Lower lobe of right lung (tissue), 2 donors: ENCODE measurements at places on chromosomes 1 and 21. TPM values are rescaled to one million over a fixed set of nuclear protein-coding genes. Genes with fewer than 3 reads are reported as not detected.

- H3K27me3 ChIP-seq: no peaks in the 10 kb centered on the region
- H3K4me3 ChIP-seq: no peak overlapping the region
Observed at GRCh38 chr21:41848533-41848932, 30.6 kb downstream of the PRDM15 start.

DNA sequence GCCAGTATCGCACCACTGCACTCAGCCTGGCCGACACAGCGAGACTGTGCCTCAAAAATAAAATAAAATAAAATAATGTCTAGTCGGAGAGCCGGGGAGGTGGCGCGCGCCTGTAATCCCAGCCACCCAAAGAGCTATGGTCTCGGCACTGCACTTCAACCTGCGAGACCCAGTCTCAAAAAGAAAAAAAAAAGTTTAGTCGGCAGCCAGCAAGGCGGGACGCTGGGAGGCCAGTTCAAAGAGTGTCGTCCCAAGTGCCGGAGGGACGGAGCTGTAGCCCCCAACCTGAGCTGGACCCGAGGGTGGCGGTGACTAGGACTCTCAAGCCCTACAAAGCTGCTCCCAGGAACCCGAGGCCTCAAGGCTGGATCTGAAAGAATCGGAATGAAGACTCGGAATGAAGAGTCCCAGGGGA lies 632 bp upstream of the FALEC start:
- no peak for DNase-seq
- peak overlapping the region; percentile 83 for H3K27ac ChIP-seq
- no peaks in the 10 kb centered on the region for H3K27me3 ChIP-seq
- peak overlapping the region; percentile 76 for H3K4me3 ChIP-seq
- H3K4me1 ChIP-seq: peaks cover 10% of the 10 kb centered on the region

GRCh38 chr1:213985209-213986019 lies 2.4 kb upstream of the PROX1 start:
- no peak overlapping the region for H3K27ac ChIP-seq
- H3K4me1 ChIP-seq: peaks cover 32% of the 10 kb centered on the region
- peak overlapping the region; percentile 11 for H3K4me3 ChIP-seq
- no peak for DNase-seq
- H3K27me3 ChIP-seq: peaks cover 92% of the 10 kb centered on the region

- DNase-seq: no peak
- H3K27ac ChIP-seq: no peak overlapping the region
- no peak overlapping the region for H3K4me3 ChIP-seq
- H3K36me3 ChIP-seq: no peaks in the 10 kb centered on the region
Observed at GRCh38 chr1:182213163-182213562, 151.7 kb upstream of the ZNF648 start.

GRCh38 chr1:12052008-12052573 lies 11.0 kb upstream of the TNFRSF8 start:
- no peaks in the 10 kb centered on the region for H3K36me3 ChIP-seq
- peaks cover 7% of the 10 kb centered on the region for H3K4me1 ChIP-seq
- H3K4me3 ChIP-seq: no peak overlapping the region
- no peak for DNase-seq
- H3K27me3 ChIP-seq: peaks cover 20% of the 10 kb centered on the region
- H3K27ac ChIP-seq: no peak overlapping the region

DNA sequence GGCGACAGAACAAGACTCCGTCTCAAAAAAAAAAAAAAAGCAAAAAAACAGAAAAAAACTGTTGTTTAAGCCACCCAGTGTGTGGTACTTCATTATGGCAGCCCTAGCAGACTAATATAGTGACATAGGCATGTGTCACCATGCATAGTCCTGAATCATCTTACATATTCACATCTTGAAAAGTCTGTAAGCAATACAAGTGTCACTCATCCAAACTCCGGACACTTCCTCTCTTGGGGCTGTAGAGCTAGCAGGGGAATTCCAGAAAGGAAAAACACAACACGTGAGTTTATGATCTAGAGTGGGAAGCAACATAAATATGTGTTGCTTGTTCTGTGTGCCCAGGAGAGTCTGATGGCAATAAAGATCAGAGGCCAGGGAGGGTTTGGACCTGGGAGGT lies 81.6 kb upstream of the KCNE2 start:
- H3K27ac ChIP-seq: no peak overlapping the region
- H3K36me3 ChIP-seq: no peaks in the 10 kb centered on the region
- no peak overlapping the region for H3K4me3 ChIP-seq
- no peaks in the 10 kb centered on the region for H3K4me1 ChIP-seq
- DNase-seq: no peak

The PM20D1 gene
- 0.30 TPM for total RNA-seq

The MEX3A gene
- 0.74 TPM for total RNA-seq

The CLCA1 gene
- not detected for total RNA-seq

- peaks cover 14% of the 10 kb centered on the region for H3K36me3 ChIP-seq
- DNase-seq: peak; percentile 100
- H3K4me1 ChIP-seq: peaks cover 44% of the 10 kb centered on the region
- peak within 1 kb of the TSS; percentile 87 for H3K4me3 ChIP-seq
- H3K27ac ChIP-seq: peak within 1 kb of the TSS; percentile 88
Observed at GRCh38 chr1:151198254-151199127, at the start of gene PIP5K1A. Gene PIP5K1A (plus strand): TSS chr1:151198552. CDS start chr1:151198997, 445 bp downstream.

GRCh38 chr1:228430243-228430642 lies 13.6 kb upstream of the TRIM17 start:
- peaks cover 8% of the 10 kb centered on the region for H3K27me3 ChIP-seq
- H3K36me3 ChIP-seq: no peaks in the 10 kb centered on the region
- no peak overlapping the region for H3K27ac ChIP-seq
- DNase-seq: no peak

- no peaks in the 10 kb centered on the region for H3K36me3 ChIP-seq
- peaks cover 10% of the 10 kb centered on the region for H3K4me1 ChIP-seq
- no peak overlapping the region for H3K4me3 ChIP-seq
- H3K27ac ChIP-seq: no peak overlapping the region
- no peak for DNase-seq
Observed at GRCh38 chr1:40868051-40868723, 6.0 kb upstream of the CITED4 start.

DNA sequence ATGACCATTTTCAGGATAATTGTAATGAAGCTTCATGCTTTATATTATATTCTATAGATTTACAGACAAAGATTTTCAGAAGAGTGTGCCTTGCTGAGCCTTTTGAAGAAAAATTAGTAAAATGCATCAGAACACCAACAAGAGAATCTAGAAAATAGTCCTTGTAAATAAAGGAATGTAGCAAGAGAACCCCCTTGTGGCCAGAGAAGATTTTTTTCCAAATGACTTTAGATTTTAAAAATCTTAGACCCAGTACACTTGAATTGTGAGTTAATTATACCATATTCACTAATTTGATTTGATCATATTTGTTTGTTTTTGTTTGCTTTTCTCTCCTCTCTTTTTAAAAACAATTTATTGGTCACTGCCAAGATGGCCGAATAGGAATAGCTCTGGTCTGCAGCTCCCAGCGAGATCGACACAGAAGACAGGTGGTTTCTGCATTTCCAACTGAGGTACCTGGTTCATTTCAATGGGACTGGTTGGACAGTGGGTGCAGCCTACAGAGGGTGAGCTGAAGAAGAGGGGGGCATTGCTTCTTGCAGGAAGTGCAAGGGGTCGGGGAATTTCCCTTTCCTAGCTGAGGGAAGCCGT lies 12.8 kb upstream of the IFI44L start:
- H3K36me3 ChIP-seq: no peaks in the 10 kb centered on the region
- H3K4me3 ChIP-seq: no peak overlapping the region
- no peaks in the 10 kb centered on the region for H3K27me3 ChIP-seq
- no peaks in the 10 kb centered on the region for H3K4me1 ChIP-seq

- H3K4me1 ChIP-seq: peaks cover 32% of the 10 kb centered on the region
- no peaks in the 10 kb centered on the region for H3K27me3 ChIP-seq
- peak overlapping the region; percentile 76 for H3K4me3 ChIP-seq
- H3K36me3 ChIP-seq: no peaks in the 10 kb centered on the region
- DNase-seq: no peak
- no peak overlapping the region for H3K27ac ChIP-seq
Observed at GRCh38 chr1:86394416-86394815, 1.7 kb downstream of the ODF2L start.

The TMEM125 gene
- total RNA-seq: 197 TPM

DNA sequence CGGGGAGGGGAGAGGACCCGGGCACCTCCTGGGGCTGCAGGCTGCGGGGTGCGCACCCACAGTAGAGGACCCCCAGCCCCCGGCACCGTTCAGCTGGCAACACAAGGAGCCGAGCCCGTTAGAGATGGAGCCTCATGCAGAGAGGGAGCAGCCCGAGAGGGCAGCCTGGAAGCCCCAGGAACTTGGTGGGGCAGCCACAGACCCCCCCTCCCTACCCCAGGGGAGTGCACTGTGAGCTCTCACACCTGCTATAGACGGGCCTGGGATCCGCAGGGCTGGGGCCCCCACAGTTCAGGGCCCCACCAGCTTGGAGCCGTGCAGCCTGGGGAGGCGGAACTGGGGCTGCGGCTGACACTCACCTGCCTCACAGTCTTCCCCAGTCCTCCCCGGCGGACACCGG lies 47.0 kb downstream of the ARHGEF16 start:
- no peaks in the 10 kb centered on the region for H3K27me3 ChIP-seq
- no peak for DNase-seq
- peaks cover 14% of the 10 kb centered on the region for H3K4me1 ChIP-seq
- H3K36me3 ChIP-seq: peaks cover 57% of the 10 kb centered on the region
- no peak overlapping the region for H3K4me3 ChIP-seq

The F13B gene
- total RNA-seq: not detected
